ENCODE measurements at places on chromosomes 7 and 10. TPM values are rescaled to one million over a fixed set of nuclear protein-coding genes. Genes with fewer than 3 reads are reported as not detected.

The FOXI2 gene
- not detected for total RNA-seq

The TMEM229A gene
- not detected for total RNA-seq

The C7orf57 gene
- total RNA-seq = not detected

The CNNM1 gene
- total RNA-seq = 0.28 TPM

The FAM131B gene
- total RNA-seq = 3.1 TPM

The AMZ1 gene
- 1.4 TPM for total RNA-seq

The GBX1 gene
- not detected for total RNA-seq

The RPEL1 gene
- total RNA-seq = 0.19 TPM

The ZNF722 gene
- not detected for total RNA-seq

The PARD3 gene
- 67.1 TPM for total RNA-seq

The GJD4 gene
- total RNA-seq = not detected

The RADIL gene
- 0.38 TPM for total RNA-seq

The SPDYE2 gene
- total RNA-seq = not detected

The NAT16 gene
- total RNA-seq = not detected

The FAM25G gene
- total RNA-seq = not detected

The ZNF33A gene
- 15.2 TPM for total RNA-seq

The METTL2B gene
- total RNA-seq = 33.8 TPM

The SEMA4G gene
- 0.38 TPM for total RNA-seq

The ADIRF gene
- total RNA-seq = 69.4 TPM

The CHST15 gene
- 1.7 TPM for total RNA-seq

The CCDC146 gene
- total RNA-seq = 2.5 TPM

The RBM20 gene
- 0.19 TPM for total RNA-seq

The OGDHL gene
- total RNA-seq = 0.38 TPM

The TDRD1 gene
- 5.1 TPM for total RNA-seq

The HABP2 gene
- 0.19 TPM for total RNA-seq

The TFPI2 gene
- total RNA-seq = 417 TPM

The PHYHIPL gene
- not detected for total RNA-seq

The COBL gene
- total RNA-seq = not detected

The ABCB1 gene
- total RNA-seq = 2.0 TPM

The PNLIPRP1 gene
- not detected for total RNA-seq

The ABCC2 gene
- total RNA-seq = 0.19 TPM

The EGR2 gene
- 0.58 TPM for total RNA-seq

The H2BK1 gene
- not detected for total RNA-seq

Measured in regular cardiac myocyte (primary cell).